SIG-M5 (cell line): ENCODE measurements at places on chromosomes 5 and 9.

DNA sequence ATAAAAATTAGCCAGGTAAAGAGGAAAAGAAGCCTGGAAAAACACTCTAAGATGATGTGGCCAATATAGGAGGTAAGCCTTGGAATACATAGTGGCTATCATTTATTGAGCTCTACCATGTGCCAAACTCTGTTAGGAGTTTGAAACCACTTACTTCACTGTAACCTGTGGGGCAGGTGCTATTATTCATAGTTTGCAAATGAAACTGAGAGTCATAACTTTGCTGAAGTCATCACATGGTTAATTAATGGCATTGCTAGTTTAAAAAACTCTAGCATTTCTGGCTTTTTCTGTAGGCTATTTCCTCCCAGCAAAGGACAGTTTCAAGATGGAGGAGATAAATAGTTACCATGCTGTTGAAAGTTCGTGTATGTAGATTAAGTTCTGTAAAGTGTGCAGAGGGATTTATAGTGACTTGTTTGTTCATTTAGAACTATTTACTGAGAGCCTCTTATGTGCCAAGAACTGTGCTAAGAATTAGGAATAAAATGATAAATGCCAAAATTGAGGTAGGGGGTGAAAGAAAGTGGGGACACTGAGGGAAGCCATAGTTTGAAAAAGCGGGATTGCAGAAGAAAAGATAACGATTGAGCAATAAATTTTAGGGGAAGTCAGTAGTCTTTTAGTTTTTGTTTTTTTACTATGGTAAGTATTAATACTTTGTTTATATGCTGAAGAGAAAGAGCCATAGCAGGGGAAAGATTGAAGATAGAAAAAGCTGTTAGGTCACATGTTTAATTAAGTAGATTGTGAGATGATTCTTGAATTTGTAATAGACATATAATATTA is 57.2 kb downstream of the WDR70 start:
- no peak for DNase-seq

DNA sequence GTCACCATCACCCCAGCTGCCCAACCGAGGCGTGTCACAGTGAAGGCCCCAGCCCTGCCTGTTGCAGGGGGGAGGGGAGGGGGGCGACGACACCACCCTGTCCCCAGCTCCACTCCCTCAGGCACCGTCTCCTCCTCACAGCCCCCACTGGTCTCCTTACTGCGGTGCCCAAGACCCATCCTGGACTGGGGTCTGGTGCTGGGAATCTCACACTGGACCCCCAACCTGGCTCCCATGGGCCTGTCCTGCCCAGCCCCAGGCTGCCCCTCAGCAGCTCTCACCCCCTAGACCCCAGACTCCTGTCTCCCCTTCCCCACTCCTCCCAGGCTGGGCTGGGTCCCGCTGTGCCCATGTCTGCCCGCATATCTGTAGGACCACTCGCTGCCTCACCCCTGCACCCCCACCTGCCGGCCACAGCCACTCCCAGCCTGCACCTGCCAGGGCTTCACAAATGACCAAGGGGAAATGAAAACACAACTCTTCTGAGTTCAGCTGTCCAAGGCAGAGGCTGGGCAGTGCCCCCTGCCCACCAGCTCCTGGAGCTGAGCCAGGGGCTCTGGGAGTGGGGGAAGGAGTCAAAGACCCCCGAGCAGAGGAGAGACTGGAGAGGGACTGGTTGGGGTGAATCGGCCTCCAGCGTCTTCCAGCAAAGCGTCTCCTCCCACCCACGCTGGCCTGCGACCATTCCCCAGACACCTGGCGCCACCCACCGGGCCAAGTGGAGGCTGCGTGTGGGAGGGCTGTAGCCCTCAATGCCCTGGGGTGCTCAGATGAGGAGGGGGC is 32.6 kb upstream of the EGFL7 start:
- no peak for DNase-seq

DNA sequence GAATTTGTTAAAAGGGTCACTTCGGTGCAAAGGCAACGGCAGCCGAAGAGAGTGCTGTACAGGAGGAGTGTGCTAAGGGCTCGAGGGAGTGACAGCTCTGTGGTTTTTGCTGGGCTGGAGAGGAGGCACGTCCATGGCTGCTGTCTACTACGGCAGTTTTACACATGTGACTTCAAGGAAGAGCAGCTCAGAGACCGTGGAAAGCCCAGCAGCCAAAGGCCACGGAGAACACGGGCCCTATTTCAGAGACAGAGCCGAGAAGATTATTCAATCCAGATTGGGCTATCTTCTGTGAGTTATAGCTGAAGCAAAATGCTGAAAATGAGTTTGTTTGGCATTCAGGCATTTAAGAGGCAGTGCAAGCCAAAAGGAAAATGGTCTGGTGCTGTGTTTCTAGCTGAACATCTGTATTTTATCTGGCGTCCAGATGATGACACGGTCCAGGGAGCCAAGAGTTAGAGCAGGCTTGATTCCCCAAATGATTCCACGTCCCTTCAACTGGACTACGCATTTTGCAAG is 96.4 kb downstream of the RFK start:
- DNase-seq: no peak

DNA sequence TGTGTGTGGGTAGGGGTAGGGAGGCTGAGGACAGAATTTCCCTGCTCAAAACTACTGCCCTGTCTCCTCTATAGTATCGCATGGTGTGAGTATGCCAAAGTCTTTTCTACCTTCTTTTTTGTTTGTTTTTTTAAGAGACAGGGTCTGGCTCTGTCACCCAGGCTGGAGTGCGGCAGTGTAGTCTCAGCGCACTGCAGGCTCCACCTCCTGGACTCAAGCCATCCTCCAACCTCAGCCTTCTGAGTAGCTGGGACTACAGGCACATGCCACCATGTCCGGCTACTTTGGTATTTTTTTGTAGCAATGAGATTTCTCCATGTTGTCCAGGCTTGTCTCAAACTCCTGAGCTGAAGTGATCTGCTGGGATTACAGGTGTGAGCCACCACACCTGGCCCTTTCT is 2.5 kb downstream of the SRP19 start:
- no peak for DNase-seq

GRCh38 chr5:57817924-57818323 is 335.3 kb upstream of the ACTBL2 start:
- no peak for DNase-seq

- no peak for DNase-seq
Measured at GRCh38 chr9:121013911-121014310, 36.2 kb downstream of the C5 start.

GRCh38 chr5:31731016-31731415 is 92.1 kb downstream of the PDZD2 start:
- no peak for DNase-seq

- DNase-seq: no peak
Measured at GRCh38 chr5:9108162-9108561, 437.7 kb downstream of the SEMA5A start.

- DNase-seq: no peak
Measured at GRCh38 chr5:142181547-142182163, 73.1 kb downstream of the NDFIP1 start.

GRCh38 chr9:81559709-81560108 is 129.6 kb downstream of the TLE1 start:
- no peak for DNase-seq

- DNase-seq: no peak
Measured at GRCh38 chr9:13446938-13447842, 167.7 kb upstream of the MPDZ start.

DNA sequence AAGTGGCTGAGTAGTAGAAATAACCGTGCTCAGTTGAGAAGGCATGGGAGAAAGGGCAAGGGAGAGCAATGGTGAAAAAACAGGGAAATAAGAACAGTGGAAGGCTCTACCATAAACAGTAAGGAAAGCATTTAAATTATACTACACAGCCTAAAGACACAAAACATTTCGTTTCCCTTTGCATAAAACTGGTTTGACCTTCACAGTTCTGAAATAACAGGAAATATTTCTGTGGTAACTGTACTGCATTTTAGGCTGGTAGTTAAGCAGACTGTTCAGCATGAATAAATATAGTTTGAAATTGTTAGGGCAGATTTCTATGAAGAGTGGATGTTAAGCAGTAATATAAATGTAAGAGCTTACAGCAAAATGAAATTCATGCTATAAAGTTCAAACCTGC is 147.5 kb downstream of the CSNK1G3 start:
- no peak for DNase-seq
